A549 treated with Mapracorat at 1 μM for 4 hours (cell line): ENCODE measurements at places on chromosomes 7 and 10. TPM values are rescaled to one million over a fixed set of nuclear protein-coding genes. Genes with fewer than 3 reads are reported as not detected.

The PON3 gene
- total RNA-seq, result 30.2 to 41.2 TPM (median 36.7 TPM) in 5 replicates

The STEAP4 gene
- 0.07 TPM in 1 of 5 replicates, not detected in the others for total RNA-seq

The SH2D4B gene
- 0.05 to 0.09 TPM (median 0.07 TPM) in 3 of 5 replicates, not detected in the others for total RNA-seq

The PLXDC2 gene
- total RNA-seq, result 0.02 to 0.07 TPM (median 0.03 TPM) in 4 of 5 replicates, not detected in the other
